Muscle of leg (tissue), 16 donors: ENCODE measurements at places on chromosomes 1 and 21.

- DNase-seq, result no peak
Measured at GRCh38 chr1:46623743-46624644, 7.4 kb upstream of the MOB3C start.

- DNase-seq, result peak; percentile 97
Measured at GRCh38 chr1:39646232-39647081, 7.0 kb upstream of the HEYL start.

DNA sequence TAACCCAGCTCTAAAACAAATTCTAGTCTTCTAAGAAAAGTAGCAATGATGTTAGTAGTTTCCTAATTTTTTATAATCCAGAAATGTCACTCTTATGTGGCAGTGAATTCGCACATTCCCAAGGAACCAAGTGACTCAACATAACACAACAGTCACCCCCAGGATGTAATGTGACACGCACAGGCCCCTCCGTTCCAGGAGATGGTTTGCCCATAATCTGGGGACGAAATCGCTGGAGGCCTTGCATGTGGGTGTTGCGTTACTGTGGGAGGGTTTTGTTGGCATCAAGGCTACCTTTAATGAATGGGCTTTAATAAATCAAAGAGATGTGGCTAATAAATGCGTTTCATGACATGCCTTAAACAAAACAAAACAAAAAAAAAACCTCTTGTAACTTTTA lies 50.9 kb downstream of the EVA1C start:
- DNase-seq, result no peak

GRCh38 chr1:234535218-234535617 lies 56.2 kb upstream of the TARBP1 start:
- DNase-seq, result peak; percentile 18

GRCh38 chr1:3111348-3112021 lies 42.5 kb downstream of the PRDM16 start:
- DNase-seq, result no peak

- DNase-seq, result peak; percentile 98
Measured at GRCh38 chr1:11908095-11908675, 18.0 kb downstream of the KIAA2013 start.

GRCh38 chr1:52168373-52169080 lies 26.6 kb downstream of the ZFYVE9 start:
- DNase-seq, result no peak
